GM12878 (cell line): ENCODE measurements at places on chromosomes 1 and 21.

DNA sequence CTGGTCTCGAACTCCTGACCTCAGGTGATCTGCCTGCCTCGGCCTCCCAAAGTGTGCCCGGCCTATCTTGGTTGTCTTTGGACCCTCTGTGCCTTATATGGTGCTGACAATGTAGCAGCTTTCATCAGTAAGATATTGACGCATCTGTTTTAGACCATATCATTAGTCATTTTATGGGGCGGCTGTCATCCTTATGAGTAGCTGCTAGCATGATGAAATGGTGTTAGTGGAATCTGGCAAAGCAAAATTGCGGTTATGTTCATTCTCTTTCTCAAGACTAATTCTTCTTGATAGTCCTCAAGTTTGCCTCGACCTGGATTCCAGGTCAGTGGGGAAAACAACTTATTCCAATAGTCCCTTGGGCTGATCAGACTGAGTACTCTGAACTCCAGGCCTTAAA lies 199.9 kb downstream of the PRDM2 start:
- DNase-seq, result no peak

DNA sequence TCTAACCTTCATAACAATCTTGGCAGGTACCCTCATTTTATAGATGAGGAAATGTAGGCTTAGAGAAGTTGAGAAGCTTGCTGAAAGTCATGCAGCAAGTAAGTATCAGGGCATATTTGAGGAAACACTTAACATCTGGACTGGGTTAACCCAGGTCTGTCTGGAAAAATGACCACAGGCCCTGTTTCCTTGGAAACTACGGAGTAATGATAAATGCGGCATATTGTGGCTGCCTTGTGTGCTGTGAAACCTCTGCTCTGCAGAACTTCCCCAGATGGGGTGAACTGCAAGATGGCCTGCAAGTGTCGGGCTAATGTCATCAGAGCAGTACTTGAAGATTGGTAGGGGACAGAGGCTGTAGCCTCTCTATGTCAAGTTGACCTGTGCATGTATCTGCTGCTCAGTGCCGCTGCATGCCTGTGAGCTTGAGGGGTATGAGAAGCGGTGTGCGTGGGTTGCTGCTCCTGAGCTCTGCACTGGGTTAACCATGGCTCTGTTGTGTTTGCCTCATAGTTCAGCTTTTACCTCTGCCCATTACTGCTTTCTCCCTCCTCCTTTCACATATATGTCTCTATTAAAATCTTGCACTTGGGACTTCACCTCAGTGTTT lies 83.1 kb downstream of the WDR3 start:
- DNase-seq, result no peak

DNA sequence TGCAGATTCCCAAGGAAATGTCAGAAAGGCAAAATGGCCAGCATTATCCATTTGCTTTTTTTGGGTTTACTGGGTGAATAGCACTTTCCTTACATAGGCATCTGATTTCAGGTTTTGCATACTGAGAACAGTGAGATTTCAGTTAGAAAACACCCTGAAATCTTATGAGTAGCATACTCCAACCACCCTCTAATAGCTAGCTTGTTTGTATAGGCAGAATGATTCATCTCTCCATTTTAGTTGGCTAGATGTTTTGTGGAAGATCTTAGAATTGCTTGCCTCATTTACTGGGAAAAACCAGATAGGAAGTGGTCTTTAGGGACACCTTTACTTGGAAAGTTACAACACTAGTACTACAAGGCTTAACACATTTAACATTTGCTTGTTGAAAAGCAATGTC lies 10.4 kb downstream of the KYAT3 start:
- DNase-seq, result no peak

DNA sequence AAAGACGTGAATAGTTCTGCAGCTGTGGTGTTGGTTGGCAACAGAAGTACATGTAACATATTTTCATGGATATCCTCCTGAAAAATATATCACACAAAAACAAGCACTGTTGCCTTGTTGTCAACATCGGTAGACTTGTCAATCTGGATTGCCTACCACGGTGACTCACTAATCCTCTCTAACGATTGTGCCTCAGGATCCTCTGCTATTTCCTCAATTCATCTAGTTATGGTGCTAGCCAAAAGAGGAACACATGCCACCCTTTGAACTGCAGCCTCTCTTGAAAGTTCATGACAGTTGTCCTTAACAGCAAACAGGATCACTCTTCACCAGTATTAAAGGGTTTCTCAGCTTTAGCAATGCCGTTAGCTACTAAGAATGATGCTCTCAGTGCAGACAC lies 25.7 kb downstream of the RASAL2 start:
- DNase-seq, result no peak

DNA sequence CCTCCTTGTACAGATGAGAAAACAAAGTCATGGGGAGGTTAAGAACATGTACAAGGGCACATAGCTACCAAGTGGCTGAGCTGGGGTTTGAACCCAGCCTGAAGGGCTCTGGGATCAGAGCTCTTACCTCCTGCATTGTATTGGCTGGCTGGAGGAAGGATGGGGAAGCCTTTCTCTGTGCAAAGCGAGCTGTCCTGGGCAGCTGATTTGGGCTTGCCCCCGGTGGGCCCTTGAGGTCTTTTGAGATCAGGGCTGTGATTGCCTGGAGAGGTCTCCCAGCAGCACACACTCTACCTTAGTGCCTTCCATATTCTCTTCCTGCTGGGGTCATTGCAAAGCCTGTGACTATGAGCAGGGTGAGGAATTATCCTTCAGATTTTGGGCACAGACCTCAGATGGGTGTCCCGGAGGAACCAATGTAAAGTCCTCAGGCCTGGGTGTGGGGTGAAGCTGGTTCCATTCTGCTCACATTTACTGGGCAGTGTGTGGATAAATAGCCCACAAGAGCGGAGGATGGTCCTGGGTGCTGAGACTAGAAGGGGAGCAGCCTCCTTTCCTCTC lies 53.3 kb upstream of the EPS8L3 start:
- no peak for DNase-seq

- DNase-seq, result no peak
Measured at GRCh38 chr1:152159144-152159543, at the start of gene RPTN. Gene RPTN, minus strand, starts transcription at chr1:152159228. Its CDS starts 1,339 bp downstream, at chr1:152157889.

DNA sequence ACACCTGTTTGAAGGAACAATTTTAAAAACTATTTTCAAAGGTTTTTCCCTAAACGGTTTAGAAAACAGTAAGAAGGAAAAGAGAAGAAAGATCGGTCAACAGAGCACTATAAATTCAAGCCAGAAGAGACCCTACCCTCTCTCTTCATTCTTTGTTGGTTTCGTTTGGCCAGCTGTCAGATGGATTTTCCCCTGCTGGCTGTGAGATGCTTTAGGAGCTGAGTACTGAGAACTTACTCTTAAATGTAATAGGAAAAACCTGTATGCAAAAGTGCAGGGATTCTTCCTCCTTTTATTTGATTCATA lies 1.3 kb upstream of the TXNIP start:
- DNase-seq, result no peak

DNA sequence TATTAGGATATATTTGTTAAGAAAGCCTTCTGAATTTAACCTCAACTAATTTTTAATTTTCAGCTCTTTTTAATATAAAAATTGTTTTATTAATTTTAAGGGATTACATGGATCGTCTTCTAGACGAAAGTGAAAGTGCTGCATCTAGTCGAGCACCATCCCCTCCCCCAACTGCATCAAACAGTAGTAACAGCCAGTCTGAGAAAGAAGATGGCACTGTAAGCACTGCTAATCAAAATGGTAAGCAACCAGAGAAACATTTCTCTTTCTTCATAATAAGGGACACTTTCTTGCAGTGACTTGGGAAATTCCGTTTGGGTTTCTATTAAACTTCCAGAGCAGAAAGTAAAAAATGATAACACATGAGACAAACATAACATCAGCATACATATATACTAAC lies 56.9 kb downstream of the MIER1 start:
- DNase-seq, result no peak
